Bronchial epithelial cell (primary cell): ENCODE measurements at places on chromosomes 2 and 18. TPM values are rescaled to one million over a fixed set of nuclear protein-coding genes. Genes with fewer than 3 reads are reported as not detected.

The COL5A2 gene
- total RNA-seq: 7.4 and 9.3 TPM in 2 replicates

The VWA3B gene
- 0.13 TPM in 1 of 2 replicates, not detected in the other for total RNA-seq

The ZRANB3 gene
- 2.8 and 5.5 TPM in 2 replicates for total RNA-seq

The IL36G gene
- 0.51 TPM in 1 of 2 replicates, not detected in the other for total RNA-seq

The SCN9A gene
- 8.4 and 14.0 TPM in 2 replicates for total RNA-seq

The MC5R gene
- total RNA-seq: not detected in 2 replicates

The NT5C1B gene
- total RNA-seq: not detected in 2 replicates

The EGR4 gene
- total RNA-seq: not detected in 2 replicates

The MALL gene
- 33.7 and 87.8 TPM in 2 replicates for total RNA-seq

The PROM2 gene
- 10.8 and 41.6 TPM in 2 replicates for total RNA-seq

The MYO1B gene
- total RNA-seq: 247 and 311 TPM in 2 replicates

The GKN1 gene
- not detected in 2 replicates for total RNA-seq

The METTL8 gene
- total RNA-seq: 15.0 and 33.7 TPM in 2 replicates

The LYPD6 gene
- total RNA-seq: 0.13 and 0.26 TPM in 2 replicates

The RAB11FIP5 gene
- total RNA-seq: 19.5 and 21.9 TPM in 2 replicates

The PDE11A gene
- not detected in 2 replicates for total RNA-seq

The GPD2 gene
- total RNA-seq: 52.1 and 76.9 TPM in 2 replicates

The GAL3ST2 gene
- total RNA-seq: not detected in 2 replicates

The GRB14 gene
- total RNA-seq: 0.77 and 1.8 TPM in 2 replicates

The TDRD15 gene
- not detected in 2 replicates for total RNA-seq

The LRRTM1 gene
- total RNA-seq: not detected in 2 replicates

The STAT4 gene
- total RNA-seq: 7.1 and 12.3 TPM in 2 replicates

The RNF181 gene
- total RNA-seq: 240 and 318 TPM in 2 replicates

The GKN2 gene
- not detected in 2 replicates for total RNA-seq

The METTL4 gene
- 8.2 and 11.0 TPM in 2 replicates for total RNA-seq

The IMPACT gene
- 24.1 and 24.5 TPM in 2 replicates for total RNA-seq

The GAREM2 gene
- total RNA-seq: under 0.01 and 0.13 TPM in 2 replicates

The RGPD4 gene
- not detected in 2 replicates for total RNA-seq

The LYG1 gene
- 0.26 and 0.77 TPM in 2 replicates for total RNA-seq

The SLC19A3 gene
- not detected in 2 replicates for total RNA-seq

The SERPINB13 gene
- 8.2 and 48.0 TPM in 2 replicates for total RNA-seq

The ASB18 gene
- total RNA-seq: 0.38 TPM in 1 of 2 replicates, not detected in the other

The TBR1 gene
- total RNA-seq: under 0.01 TPM in 2 replicates

The SF3B1 gene
- 115 and 141 TPM in 2 replicates for total RNA-seq

The RNASEH1 gene
- 43.1 and 51.9 TPM in 2 replicates for total RNA-seq

The SCN3A gene
- not detected in 2 replicates for total RNA-seq

The RFTN2 gene
- under 0.01 and 0.13 TPM in 2 replicates for total RNA-seq

The POTEI gene
- total RNA-seq: not detected in 2 replicates

The PLGLB1 gene
- 0.13 and 0.26 TPM in 2 replicates for total RNA-seq

The ALK gene
- not detected in 2 replicates for total RNA-seq

The C1GALT1C1L gene
- not detected in 2 replicates for total RNA-seq

The CXCR4 gene
- total RNA-seq: under 0.01 TPM in 1 of 2 replicates, not detected in the other

The HOXD13 gene
- total RNA-seq: not detected in 2 replicates

The APOB gene
- total RNA-seq: under 0.01 TPM in 1 of 2 replicates, not detected in the other

The NAB1 gene
- 92.4 and 106 TPM in 2 replicates for total RNA-seq

The G6PC2 gene
- total RNA-seq: not detected in 2 replicates

The REEP1 gene
- under 0.01 TPM in 1 of 2 replicates, not detected in the other for total RNA-seq
